Activated T-helper 1 cell treated with Interleukin-2 at 50 U/mL for 16 hours (primary cell): ENCODE measurements at places on chromosomes 12 and 14.

DNA sequence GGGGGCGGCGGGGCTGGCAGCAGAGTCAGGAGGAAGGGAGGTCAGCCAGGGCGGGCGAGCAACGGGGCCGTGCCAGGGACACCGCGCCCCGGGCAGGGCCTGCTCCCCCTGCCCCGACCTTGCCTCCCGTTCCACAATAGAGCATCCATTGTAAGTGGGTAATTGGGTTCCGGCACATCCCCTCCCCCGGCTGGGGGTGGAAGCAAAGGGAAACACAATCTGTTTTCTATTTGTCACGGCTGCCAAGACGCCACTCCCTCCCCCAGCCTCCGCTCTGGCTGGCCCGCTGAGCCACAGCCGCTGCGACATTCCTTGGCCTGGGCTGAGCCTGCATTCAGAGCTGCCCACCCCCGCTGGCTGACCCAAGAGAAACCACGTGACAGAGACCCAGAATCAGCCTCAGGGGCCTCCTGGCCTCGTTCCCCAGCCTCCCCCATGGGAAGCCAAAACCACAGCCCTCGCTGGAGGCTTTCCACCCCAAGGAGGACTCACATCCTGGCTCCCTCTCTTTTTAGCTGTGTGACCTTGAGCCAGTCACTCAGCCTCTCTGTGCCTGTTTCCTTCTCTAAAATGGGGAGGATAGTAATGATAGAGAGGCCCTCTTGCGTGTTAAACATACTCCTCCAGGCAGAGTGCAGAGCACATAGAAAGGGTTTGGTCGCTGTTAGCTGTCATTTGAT lies 117.6 kb downstream of the SCARB1 start:
- DNase-seq = no peak

GRCh38 chr14:93788543-93789227 lies 400 bp upstream of the PRIMA1 start:
- DNase-seq = no peak

GRCh38 chr14:57754527-57754926 lies 111.4 kb downstream of the SLC35F4 start:
- no peak for DNase-seq

GRCh38 chr12:113378291-113378690 lies 19.9 kb downstream of the PLBD2 start:
- DNase-seq = no peak

DNA sequence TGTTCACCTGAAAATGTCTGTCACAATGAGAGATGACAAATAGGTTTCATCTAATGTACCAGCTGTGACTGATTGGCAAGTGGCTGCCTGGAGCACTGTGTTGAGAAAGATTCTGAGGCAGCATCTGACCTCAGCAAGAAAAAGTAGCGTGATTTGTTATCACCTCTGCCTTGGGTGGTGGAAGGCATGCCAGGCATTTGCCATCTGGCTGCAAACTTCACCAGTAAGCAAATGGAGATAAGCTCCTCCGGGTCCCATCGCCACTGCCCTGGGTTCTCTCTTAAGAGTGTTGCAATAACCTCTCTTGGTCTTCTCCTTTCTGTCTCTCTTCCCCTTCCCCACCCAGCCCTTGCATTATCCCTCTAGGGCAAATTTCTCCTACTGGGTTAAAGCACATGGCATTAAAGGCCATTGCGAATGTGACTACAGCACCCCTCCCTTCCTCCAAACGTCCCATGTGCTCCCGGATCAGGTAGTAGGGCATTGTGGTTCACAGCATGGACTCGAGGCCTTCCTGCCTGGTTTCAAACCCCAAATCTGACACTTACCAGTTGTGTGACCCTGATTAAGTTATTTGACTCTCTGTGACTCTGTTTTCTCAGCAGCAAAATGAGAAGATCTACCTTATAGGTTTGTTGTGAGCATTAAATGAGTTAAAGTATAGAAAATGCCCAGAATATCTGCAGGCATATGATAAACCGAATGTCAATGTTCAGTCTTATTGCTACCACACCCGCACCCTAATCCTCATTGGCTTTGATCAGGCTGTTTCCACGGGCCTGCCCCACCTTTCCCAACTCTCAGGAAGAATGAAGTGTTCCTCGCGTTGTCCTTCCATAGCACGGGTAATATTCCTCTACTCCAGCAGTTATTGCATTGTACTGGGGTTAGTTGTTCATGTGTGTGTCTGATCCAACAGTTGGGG lies 8.2 kb upstream of the LGALS3 start:
- DNase-seq = no peak

DNA sequence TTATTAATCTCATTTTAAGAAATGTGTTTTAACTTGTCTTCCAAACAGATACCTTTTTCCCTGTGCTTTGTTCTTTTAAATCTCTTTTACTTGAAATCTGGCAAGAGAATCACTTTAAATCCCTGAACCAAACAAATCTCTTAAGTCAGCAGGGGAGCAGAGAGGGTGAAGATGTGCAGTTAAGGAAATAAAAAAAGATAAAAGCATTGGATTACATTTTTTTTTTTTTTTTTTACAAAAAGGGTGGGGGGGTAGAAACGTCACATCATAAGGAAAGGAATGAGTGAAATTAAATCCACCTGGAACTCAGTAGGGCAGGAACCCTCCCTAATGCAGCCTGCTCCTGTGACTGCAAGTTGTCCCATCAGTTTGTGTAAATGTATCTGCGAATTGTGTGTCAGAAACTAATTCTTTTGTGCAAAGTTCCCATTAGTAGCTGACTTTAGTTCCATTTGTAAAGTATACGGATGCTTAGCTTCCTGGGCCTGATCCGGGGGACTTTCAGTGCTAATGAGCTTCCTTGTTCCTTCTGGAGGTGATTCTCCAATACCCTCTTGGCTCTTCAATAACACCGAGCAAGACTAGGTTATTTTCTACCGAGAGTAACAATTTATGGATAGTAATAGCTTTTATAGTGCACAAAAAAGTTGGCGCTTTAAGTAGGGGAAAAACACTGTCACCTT lies 1.5 kb downstream of the TTC6 start:
- no peak for DNase-seq

DNA sequence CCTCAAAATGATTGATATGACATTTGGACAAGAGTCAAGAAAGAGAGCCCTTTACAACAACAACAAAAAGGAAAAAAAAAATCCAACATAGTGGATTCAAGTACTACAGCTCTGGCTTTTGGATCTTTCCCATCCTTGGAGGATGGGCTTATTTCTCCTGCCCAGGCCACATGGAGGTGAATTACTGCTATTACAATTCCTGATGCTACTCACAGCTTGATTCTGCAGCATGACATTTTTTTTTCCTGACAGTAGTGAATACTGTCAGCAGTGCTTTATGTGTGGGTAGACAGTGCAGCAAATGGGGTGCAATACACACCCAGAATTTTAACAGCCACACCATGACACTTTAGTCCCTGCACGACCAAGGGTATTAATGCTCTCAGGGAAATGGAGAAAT lies 42.5 kb upstream of the HSP90B1 start:
- DNase-seq = no peak

GRCh38 chr14:84029246-84029645 lies 1500.7 kb upstream of the FLRT2 start:
- no peak for DNase-seq

GRCh38 chr14:22265319-22266141 lies 323.5 kb downstream of the DAD1 start:
- DNase-seq = no peak

DNA sequence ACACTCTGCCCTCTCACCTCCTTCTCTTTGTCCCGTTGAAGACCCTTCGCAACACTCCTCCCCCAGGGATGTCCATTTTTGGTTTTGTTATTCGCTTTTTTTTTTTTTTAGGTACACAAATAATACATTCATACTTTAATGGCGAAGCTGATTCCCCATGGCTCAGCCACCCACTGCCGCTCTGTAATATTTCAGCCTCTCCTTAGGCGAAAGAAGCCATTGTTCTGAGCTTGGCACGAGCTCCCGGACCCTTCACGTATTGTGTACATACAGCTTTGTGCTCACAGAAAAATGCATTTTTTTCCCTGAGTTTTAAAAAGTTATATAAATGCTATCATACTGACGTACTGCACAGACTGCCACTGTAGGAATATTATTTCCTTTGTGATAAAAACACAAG lies 115.0 kb downstream of the TMEM132C start:
- no peak for DNase-seq

DNA sequence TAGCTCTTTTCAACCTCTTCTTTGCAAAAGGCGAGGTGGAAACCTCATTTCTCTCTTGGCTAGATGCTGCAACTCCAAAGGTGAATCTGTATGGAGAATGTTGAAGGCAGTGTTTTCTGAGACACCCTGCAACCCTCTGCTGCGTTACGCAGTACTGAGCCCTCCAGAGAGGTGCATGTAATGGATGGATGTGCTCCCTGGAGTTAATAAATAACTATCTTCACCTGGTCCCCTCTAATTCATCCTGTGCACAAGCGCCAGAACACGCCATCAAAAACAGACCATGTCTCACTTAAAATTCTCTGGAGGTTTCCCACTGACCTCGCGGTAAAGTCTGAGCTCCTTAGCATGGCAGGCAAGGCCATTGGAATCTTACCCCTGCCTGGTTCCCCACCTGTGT lies 234.4 kb upstream of the PWP1 start:
- DNase-seq = no peak

- no peak for DNase-seq
Observed at GRCh38 chr12:1019283-1019682, 28.3 kb downstream of the ERC1 start.

- DNase-seq = no peak
Observed at GRCh38 chr14:98840091-98840490, 431.9 kb downstream of the BCL11B start.

GRCh38 chr14:59347511-59347900 lies 117.7 kb downstream of the GPR135 start:
- no peak for DNase-seq

GRCh38 chr12:30203981-30204380 lies 420.2 kb upstream of the TMTC1 start:
- DNase-seq = no peak

- no peak for DNase-seq
Observed at GRCh38 chr14:31934767-31935266, 142.3 kb upstream of the ARHGAP5 start.

GRCh38 chr12:127277882-127278281 lies 989.1 kb upstream of the TMEM132C start:
- no peak for DNase-seq

- DNase-seq = no peak
Observed at GRCh38 chr12:132161036-132161781, 17.0 kb downstream of the NOC4L start.

GRCh38 chr14:33210311-33210710 lies 271.6 kb downstream of the NPAS3 start:
- DNase-seq = no peak

- DNase-seq = no peak
Observed at GRCh38 chr12:31033146-31033545, 40.5 kb upstream of the DDX11 start.

DNA sequence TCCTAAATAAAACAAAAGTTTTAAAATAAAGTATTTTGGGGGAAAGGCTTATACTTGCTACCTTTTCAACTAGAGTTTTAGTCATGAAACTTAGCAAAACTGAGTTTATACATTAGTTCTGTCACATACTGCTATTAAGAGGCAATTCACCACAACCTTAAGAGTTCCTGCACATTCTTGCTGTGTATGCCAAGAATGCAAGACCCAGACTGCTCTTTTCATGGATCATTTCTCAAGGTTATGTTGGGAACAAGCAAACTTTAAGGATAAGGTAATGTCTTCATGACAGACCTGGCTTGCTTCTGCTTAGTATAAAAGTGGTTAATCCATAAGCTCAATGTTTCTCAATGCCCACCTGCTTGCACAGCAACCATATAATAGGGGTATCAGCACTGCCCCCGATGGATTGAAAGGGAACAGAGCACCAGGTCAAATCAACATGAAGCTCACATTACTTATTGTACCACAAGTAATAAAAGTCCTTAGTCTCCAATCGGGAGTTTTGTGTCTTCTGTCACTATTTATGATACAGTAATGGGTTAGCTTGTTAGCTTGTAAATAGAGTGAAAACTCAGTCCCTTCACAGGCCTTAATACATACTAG lies 67.6 kb downstream of the KIF21A start:
- DNase-seq = no peak

GRCh38 chr12:48924617-48925303 lies 532 bp downstream of the FKBP11 start:
- peak; percentile 68 for DNase-seq

GRCh38 chr14:29652571-29652970 lies 275.1 kb downstream of the PRKD1 start:
- DNase-seq = no peak
